ENCODE measurements at places on chromosomes 5 and 9. TPM values are rescaled to one million over a fixed set of nuclear protein-coding genes. Genes with fewer than 3 reads are reported as not detected.

Gene FAM200C
- 4.9 TPM for total RNA-seq

Gene PCDH12
- under 0.01 TPM for total RNA-seq

Gene ROPN1L
- 0.17 TPM for total RNA-seq

Gene KDM3B
- total RNA-seq = 39.8 TPM

Gene RASGEF1C
- total RNA-seq = under 0.01 TPM

Gene DELE1
- 38.6 TPM for total RNA-seq

- no peaks in the 10 kb centered on the region for H3K4me1 ChIP-seq
- DNase-seq = no peak
- no peaks in the 10 kb centered on the region for H3K36me3 ChIP-seq
- H3K27ac ChIP-seq = no peak overlapping the region
Observed at GRCh38 chr5:42490831-42491230, 67.6 kb downstream of the GHR start.

DNA sequence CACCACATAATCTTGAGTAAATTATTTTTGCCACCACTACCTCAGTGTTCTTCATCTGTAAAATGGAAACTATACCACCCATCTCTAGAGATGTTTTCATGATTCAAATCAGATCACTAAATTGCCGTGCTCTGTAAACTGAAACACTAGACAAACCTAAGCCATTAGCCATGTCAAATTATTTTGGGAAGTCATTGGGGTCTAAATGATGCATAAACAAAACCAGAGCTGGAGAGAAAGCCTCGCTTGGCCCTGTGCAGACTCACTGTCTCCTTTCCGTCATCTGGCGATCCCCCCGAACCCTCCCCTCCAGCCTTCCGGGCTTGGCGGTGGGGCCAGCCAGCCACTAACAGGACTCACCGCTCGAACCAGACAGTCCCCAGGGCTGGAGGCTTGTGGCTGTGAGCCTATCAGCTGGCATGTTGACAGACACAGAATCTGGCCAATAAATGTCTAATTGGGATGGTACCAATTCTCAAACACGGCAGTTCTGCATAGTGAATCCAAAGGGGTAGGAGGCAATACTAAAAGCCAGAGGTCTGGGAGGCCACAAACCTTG is 256.5 kb downstream of the SEC61B start:
- H3K4me1 ChIP-seq = no peaks in the 10 kb centered on the region
- H3K27ac ChIP-seq = no peak overlapping the region
- no peak overlapping the region for H3K4me3 ChIP-seq

DNA sequence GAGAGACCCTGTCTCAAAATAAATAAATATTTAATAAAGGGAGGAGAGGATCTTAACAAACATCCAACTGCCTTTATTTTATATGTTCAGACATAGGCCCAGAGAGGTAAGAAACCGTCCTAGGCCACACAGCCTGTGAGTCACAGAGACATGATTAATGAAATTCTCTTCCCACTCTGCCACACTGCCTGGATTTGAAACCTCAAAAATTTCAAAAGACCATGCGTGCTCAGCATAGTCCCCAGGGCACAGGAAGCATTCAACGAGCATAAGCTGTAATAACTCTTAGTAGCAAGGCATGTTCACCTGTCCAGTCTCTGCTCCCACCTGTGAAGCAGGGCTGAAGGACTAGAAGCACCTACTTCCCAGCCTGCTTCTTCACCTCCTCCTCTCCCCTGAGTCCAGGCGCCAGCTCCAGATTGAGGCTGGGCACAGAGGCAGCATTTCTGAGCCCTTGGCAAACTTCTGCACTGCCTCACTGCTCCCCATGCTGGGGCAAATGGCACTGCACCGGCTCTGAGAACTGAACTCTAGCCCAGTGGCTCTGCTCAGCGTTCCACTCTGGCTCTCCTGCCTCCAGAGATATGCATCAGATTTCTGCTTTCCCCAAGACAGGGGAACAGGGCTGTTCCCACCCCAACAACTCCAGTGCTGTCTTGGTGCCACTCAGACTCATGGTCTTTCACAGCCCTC is 1.1 kb downstream of the FAT2 start:
- H3K4me3 ChIP-seq = no peak overlapping the region
- H3K27me3 ChIP-seq = peaks cover 2% of the 10 kb centered on the region
- H3K4me1 ChIP-seq = no peaks in the 10 kb centered on the region
- no peak for DNase-seq
- no peak overlapping the region for H3K27ac ChIP-seq
- no peaks in the 10 kb centered on the region for H3K36me3 ChIP-seq

DNA sequence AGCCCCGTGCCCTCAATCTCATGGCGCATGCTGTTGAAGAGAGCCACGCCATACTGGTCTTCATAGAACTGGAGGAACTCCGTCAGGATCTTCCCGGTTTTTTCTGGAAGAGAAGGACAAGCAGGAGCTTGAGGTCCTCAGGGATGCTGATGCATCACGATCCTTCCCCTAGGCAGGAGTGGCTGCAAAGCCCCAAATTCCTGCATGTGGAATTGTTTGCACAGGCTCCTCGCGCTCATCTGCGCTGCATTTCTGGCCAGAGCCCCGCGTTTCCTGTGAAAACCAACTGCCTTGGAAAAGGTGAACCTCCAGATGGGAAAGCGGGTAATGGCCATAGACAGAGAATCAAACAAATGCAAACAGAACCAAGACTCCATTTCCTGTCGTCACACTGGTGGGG is 80.4 kb downstream of the LRSAM1 start:
- no peak overlapping the region for H3K27ac ChIP-seq
- no peak for DNase-seq
- peaks cover 39% of the 10 kb centered on the region for H3K36me3 ChIP-seq

GRCh38 chr5:79727451-79728355 is 38.1 kb downstream of the CMYA5 start:
- H3K4me1 ChIP-seq = no peaks in the 10 kb centered on the region
- H3K27me3 ChIP-seq = peaks cover 3% of the 10 kb centered on the region
- no peaks in the 10 kb centered on the region for H3K36me3 ChIP-seq
- H3K4me3 ChIP-seq = no peak overlapping the region

- no peak overlapping the region for H3K4me3 ChIP-seq
- no peaks in the 10 kb centered on the region for H3K36me3 ChIP-seq
- no peak overlapping the region for H3K27ac ChIP-seq
- peaks cover 17% of the 10 kb centered on the region for H3K4me1 ChIP-seq
- H3K27me3 ChIP-seq = no peaks in the 10 kb centered on the region
Observed at GRCh38 chr5:96706433-96707111, 44.4 kb downstream of the CAST start.

- H3K27ac ChIP-seq = no peak overlapping the region
- no peak overlapping the region for H3K4me3 ChIP-seq
- H3K27me3 ChIP-seq = no peaks in the 10 kb centered on the region
Observed at GRCh38 chr9:134955801-134956200, 38.1 kb upstream of the FCN1 start.

GRCh38 chr5:142727735-142728047 is 41.8 kb upstream of the FGF1 start:
- H3K27ac ChIP-seq = no peak overlapping the region
- no peak for DNase-seq
- peaks cover 13% of the 10 kb centered on the region for H3K4me1 ChIP-seq
- no peaks in the 10 kb centered on the region for H3K36me3 ChIP-seq
- no peak overlapping the region for H3K4me3 ChIP-seq

Data from fibroblast of lung (primary cell).